ENCODE measurements at places on chromosomes 6 and 20.

DNA sequence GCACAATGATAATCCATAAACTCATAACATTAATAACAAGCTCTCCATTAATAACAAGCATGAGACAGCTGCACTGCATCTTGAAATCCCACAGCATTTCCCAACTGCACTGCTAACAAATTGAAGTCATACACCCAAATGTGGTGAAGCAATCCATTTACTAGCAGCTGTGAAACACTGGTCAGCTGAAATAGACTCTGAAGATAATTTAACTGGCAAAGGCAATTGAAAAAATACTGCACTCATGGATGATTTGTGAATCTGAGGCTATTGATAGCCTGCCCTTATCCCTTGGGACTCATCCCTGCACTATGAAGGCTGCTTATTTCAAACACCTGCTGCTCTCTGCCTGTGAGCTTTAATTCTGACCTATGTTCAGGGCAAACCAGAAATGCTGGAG is 49.1 kb upstream of the PLCB1 start:
- DNase-seq: no peak

- no peak for DNase-seq
Measured at GRCh38 chr20:40218316-40218969, 470.6 kb downstream of the MAFB start.

GRCh38 chr6:106360989-106361430 is 493 bp downstream of the CRYBG1 start:
- no peak for DNase-seq

DNA sequence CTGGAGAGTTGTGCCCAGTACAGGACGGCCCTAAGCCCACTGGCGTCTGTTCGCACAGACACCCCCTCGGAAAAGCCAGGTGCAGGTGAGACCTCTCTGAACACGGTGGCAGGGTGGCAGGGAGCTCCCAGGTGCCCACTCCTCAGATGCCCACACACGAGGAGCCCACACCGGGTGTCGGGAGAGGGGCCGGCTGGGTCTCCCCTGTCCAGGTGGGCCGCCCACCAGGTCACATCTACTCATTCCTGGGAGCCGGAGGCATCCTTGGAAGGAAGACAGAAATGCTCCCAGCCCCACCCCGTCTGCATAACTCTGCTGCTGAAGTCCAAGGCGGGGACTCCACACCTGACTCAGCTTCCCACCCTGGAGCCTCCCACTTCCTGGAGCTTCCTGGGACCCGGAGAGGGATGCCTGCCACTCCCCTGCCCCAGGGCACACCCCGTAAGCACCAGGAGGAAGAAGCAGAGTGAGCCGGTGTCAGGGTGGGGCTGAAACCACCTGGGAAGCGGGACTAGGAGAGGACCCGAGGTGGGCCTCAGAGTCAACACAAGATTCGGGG is 2.5 kb downstream of the SRMS start:
- DNase-seq: no peak

DNA sequence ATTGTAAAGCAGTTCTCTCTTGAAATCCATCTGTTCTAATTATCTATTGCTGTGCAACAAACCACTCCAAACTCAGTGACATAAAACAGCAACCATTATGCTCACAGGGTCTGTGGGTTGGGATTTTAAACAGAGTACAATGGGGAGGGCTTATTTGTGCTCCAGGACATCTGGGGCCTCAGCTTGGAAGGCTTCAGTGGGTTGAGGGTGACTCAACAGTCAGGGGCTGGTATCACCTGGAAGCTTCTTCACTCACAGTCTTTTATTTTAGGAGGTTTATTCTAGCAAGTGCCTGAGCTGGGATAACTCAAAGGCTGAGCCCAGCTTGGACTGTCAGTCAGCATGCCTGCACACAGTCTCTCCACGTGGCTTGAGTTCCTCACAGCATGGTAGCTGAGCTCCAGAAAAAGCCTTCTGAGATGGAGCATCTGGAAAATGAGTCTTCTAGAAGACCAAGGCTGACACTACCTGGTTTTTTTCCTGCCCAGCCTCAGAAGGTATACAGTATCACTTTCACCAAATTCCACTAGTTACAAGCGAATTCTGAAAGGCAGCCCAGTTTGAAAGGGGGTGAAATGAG is 234.6 kb upstream of the ID4 start:
- no peak for DNase-seq

DNA sequence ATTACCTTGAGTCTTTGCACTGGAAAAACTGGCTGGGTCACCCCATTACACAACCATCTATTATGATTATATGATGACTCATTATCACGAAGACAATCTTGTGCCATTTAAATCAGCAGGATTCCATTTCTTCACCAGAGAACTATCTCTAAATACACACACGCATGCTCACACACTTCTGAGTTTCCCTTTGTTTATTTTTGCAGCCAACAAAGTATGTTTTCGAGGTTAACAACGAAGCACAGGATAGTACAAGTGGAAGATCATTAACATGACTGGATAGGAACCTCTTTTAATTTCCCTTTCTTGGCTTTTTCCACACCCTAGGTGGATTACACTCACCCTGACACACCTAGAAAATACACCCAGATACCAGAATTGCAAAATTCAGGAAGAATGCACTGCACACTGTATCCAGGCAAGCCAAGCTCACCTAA is 18.9 kb downstream of the PERP start:
- DNase-seq: no peak

DNA sequence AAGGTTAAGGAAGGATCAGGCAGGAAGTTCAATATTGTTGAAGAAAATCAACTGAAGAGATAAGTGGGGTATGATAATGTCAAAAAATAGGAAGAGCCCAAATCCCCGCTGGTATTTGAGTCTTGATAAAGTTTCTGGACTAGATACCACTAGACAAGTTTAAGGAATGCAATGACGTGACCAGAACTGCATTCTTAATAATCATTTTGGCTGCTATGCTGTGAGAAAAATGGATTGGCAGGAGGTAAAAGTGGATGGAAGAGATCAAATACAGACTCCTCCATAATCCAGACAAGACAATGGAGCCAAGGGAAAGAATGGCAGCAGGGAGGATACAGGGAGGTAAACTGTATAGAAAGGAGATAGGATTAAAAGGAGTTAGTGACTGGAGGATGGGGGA is 128.2 kb downstream of the COL12A1 start:
- DNase-seq: no peak

DNA sequence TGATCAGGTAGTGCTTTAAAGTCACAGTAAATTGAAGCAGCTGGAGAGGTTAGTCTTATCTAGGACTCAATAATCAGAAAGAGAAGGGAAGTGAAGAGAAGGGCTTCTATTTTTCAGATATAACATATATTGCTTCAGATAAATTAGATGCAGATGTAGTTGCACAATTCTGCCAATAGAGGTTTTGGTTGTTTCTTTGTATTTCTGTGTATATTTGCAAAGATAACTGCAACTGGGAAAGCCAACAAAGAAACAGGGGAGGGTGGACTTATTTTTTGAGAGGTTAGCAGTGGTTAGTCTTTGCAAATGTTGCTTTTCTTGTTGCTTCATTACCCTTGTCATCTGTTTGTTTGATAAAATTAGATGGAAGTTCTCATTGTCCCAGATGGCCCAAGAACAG is 106.6 kb downstream of the ADGRG6 start:
- no peak for DNase-seq

DNA sequence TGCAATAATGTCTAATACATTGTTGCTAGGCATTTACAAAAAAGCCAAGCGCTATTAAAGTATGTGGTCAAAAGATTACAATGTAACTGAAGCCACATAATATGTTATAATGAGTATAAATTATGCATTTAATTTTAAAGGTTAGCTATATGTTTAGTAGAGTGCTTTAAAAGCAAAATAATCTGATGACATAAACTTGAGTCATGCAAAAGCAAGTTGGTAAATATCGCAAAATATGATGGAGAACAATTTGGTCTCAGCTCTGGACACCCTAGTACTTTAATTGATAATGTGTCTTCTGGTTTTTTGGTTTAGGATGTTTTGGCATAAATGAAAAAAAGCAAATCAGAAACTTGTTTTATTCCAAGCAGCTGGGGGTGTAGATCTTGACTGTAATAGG is 188.6 kb upstream of the RREB1 start:
- DNase-seq: no peak

GRCh38 chr20:45320948-45321595 is 13.0 kb upstream of the MATN4 start:
- DNase-seq: no peak

- no peak for DNase-seq
Measured at GRCh38 chr6:151209071-151209831, 30.5 kb upstream of the AKAP12 start.

DNA sequence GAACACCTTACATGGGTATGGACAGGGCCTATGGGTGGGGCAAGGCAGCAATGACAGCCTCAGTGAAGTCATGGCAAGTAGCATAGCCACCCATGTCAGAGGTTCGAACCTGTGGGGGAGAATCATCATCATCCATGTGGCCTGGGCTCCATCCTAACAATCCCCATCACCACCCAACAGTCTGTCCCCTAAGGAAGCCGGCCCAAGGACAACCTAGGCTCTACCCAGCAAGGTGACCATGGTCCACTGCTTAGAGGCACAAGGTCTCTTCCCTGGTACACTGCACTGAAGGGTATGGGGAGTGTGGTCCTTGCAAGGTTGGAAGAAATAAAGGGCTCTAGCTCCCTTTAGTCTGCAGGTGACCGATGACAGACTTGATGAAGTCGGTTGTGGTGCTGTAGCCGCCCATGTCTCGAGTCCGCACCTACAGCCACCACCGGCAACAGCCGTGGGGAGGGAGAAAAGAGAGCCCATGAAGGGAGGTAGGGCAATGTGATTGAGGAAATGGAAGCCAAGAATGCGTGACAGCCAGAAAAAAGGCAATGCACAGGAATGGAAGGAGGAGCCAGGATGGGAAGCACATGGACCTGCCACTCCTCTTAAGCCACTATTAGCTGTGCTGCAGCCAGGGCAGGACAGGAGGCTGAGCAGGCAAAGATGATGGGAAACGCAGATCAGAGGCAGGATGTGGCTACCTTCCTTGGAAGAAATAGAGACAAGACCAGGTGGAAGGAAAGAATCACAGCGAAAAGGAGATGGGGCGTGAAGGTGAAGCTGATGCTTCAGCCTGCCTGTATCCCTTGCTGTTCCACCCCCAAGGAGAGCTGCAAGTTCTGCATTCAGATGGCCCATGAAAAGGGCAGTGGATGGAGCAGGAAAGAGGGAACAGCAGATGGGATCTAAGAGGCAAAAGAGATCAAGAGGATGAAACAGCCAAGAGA is 5.3 kb downstream of the IDH3B start:
- no peak for DNase-seq

DNA sequence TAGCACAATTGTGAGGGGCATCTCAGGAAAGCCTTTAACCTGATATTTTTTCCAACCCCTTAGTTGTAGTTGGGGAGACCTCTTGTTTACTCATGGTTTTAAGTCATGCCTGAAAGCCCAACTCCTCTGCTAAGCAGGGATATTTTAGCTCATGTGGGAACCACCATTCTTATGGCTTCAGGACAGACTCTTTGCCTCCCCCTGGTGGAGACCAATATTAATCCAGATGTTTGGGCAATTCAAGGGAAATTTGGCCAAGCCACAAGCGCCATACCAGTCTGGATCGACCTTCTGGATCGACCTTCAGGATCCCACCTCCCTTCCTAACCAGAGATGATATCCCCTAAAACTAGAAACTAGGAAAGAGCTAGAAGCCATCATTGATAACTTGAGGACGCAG is 211.2 kb downstream of the C6orf118 start:
- no peak for DNase-seq

- no peak for DNase-seq
Measured at GRCh38 chr6:21990577-21990976, 306.3 kb downstream of the PRL start.

- no peak for DNase-seq
Measured at GRCh38 chr6:17820055-17820454, 113.3 kb upstream of the NUP153 start.

GRCh38 chr6:41581381-41581991 is 35.3 kb downstream of the FOXP4 start:
- DNase-seq: no peak

All from caudate nucleus (tissue), 63 donors.